ENCODE measurements at places on chromosomes 1 and 21.
A peak's percentile ranks its signal among the peaks of the same experiment; 100 is the strongest.

- no peak for DNase-seq
These were observed 118.8 kb downstream of the SIPA1L2 start for GRCh38 chr1:232511172-232511571.

- DNase-seq = no peak
These were observed 1.3 kb downstream of the GPA33 start for GRCh38 chr1:167088746-167089417.

DNA sequence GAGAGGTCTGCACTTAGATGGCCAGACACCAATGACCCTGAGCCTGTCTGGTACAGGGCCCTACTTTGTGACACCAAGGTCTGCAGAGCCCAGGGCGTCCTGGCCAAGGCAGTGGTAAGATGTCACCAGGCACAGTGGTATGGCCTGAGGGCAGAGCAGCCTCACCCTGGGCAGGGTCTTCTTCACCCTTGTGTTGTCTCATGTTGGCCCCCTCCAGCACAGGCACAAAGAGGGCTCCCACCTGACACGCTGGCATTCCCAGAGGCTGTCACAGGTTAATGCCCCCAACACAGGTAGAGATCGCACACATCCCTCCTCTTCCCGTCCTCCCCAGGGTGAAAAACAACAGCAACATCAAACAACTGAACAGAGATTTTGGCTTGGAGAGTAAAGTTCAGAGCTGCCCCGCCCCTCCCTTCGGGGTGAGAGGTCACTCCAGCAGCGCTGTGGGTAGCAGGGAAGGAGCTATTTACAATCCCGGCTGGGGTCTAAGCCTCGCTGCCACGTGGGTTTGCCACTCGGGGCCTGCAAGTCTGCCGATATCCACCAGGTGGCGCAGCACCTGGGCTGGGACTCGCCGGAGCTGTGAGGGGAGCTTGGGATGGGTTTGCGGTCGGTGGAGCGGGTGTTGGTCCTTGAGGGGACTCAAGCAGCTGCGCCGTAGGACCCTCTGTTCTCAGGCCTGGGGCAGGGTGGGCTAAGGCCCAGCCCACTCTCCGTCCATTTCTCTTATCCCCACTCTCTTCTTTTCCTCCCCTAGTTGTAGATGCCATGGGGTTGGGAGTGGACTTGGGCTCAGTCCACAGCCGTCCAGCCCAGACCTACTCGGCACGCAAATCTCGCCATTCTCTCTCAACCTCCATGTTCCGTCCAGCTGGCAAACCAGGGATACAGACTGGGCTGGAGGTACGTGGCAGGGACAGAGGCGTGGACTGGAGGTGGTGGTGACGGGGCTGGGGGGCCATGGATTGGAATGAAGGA lies 12.7 kb downstream of the EFNA3 start:
- DNase-seq = peak; percentile 85

GRCh38 chr1:60842304-60842703 lies 240.1 kb upstream of the NFIA start:
- no peak for DNase-seq

DNA sequence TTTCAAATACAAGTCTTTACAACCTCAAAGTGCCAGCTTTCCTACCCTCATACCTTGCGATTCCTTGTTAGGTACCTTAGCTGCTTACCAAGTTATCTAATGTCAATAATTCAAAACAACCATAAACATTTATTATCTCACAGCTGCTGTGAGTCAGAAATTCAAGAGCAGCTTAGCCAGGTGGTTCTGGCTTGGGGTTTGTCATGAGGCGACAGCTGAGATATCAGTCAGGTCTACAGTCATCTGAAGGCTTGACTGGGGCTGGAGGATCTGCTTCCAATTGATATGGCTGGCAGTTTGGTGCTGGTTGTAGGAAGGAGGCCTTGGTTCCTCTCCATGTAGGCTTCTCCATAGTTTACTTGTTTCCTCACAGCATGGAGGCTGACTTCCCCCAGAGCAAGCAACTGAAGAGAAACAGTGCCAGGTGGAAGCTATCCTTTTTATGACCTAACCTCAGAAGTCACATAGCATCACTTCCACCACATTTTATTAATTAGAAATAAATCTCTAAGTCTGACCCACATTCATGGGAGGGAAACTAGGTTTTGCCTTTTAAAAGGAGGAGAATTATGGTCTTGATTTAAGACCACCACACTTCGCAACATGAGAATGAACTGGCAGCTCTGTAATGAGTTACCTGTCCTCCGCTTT lies 103.3 kb upstream of the FGGY start:
- DNase-seq = no peak

DNA sequence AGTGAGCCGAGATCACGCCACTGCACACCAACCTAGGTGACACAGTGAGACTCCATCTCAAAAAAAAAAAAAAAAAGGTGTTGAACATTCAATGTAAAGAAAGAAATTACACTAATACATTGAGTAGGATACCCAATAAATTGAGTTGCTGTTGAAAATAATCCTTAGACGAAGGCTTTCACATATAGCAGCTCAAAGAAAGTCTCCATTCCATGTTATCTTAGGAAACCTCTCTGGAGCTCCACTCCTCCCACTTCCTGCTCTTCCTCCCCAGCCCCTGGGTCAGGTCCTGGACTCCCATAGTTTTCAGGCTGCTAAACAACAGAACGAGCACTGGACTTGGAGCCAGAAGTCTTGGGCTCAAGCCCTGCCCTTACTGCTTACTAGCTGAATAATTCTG lies 15.6 kb upstream of the CNR2 start:
- DNase-seq = no peak

- no peak for DNase-seq
These were observed 14.6 kb downstream of the NR5A2 start for GRCh38 chr1:200042119-200042551.

DNA sequence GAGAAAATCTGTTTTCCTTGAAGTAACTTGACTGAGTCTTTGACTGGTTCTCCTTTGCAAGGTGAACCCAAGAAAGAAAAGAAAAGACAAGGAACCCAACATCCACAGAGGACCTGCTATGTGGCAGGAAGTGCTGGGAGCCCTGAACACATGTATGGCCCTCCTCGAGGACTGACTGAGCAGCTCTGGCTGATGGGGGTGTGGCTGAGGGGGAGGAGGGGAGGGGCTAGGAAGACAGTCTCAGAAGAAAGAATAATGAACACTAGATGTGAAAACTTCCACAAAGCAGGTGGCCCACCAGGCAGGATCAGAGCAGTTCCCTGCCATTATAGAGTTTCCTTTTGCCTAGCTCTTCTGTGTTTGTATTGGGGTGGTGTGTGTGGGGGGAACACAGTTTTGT lies 26.1 kb downstream of the NENF start:
- no peak for DNase-seq

DNA sequence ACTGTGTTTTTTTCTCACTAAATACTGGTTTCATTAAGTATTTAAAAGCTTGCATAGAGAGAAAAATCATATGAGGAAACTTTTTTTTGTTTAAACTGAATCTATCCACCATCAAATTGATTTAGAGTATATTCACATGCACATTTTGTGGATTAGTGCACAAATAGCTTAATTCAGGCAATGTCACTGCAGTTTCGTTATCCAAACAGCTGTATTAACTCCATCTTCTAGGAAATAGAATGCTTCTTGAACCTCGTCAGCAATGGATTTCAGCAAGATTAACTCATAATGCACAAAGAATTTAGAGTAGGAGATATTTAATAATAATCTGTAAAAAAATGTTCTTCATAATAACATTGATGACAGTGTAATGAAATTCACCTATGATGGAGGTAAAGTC lies 37.5 kb downstream of the NEXN start:
- DNase-seq = no peak

GRCh38 chr1:96525657-96526557 lies 195.7 kb upstream of the PTBP2 start:
- DNase-seq = no peak

DNA sequence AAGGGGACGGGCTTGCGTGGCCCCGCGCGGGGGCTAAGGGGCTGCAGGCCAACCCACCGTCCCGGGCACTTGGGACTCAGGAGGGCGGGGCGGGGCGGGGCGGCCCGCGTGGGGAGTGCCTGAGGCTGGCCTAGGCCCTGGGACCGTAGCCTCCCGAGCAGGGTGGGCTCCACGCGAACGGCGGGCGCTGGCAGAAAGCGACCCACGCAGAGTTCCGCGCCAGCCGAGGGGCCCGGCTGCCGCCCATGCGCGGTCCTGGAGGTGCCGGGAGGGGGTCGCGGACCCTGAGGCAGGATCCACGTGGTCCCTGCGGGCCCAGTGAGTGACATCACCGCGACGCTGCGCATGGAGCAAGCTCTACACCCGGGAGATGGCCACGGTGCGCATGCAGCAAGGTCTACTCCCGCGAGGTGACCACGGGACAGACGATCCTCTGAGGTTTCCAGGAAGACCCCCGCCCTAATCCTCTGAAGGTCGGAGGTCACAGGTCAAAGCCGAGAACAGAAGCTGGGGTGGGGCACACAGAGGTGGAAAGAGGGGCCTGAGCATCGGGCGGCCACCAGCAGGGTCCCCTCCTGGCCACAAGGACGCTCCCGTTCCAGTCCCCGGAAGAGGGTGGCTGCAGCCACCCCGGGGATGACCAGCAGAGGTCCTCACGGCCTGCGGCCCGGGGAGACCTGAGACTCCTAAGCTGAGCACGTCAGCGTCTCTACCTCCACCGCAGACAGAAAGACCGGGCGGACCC lies 13.5 kb upstream of the SLC19A1 start:
- peak; percentile 85 for DNase-seq

- DNase-seq = no peak
These were observed 148.2 kb upstream of the COL6A1 start for GRCh38 chr21:45833414-45833813.

GRCh38 chr1:209513226-209513625 lies 70.3 kb upstream of the CAMK1G start:
- DNase-seq = no peak

DNA sequence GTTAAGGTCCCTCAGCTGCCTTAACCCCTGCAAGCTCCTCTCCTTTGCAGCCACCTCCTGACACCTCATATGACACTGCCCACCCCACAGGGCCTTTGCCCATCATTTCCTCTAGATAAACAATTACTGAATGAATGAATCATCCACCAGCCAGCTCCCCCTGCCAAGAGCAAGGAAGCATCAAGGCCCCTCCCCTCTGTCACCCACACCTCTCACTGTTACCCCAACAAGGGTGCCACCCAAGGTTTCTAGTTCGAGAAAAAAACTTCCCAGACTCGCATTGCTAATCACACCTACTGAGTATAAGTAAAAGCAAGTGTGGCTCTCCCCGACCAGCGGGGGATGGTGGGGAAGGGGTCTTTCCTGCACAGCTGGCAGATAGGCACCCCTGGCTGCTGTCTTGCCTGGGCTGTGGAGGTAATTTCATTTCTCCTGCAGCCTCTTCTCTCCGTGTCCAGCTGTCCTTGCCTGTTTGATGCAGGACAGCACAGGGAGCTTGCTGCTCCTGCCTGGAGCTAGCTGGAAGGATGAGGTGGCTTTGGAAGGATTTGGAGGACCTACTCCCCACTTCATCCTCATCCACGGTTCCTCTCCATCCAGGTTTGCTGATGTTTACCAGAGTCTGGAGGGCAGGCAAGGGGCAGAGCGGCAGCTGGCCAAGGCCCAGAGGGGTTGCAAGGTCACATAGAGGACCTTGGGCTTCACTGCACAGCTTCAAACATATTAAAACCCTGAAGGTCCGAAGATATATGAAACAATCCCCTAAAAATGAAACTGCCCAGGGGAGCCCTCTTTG lies 33.1 kb upstream of the LBR start:
- DNase-seq = peak; percentile 18

DNA sequence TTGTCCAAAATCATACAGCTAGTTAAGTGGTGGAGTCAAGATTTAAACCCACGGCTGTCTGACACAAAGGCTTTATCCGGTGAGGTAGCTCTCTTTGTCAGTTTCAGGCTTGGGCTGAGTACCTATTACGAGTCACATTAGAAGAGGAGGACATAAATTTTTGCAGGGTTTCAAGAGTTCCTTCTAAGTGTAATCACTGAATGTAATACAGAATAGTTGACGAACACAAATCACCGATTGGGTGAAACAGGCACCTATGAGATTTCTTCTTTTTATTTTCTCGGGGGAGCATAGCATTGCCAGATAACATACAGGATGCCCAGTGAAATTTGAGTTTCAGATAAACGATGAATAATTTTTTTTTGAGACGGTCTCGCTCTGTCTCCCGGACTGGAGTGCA lies 847 bp downstream of the PSMD4 start:
- DNase-seq = no peak

- DNase-seq = no peak
These were observed 38.5 kb upstream of the PGBD5 start for GRCh38 chr1:230464671-230465070.

DNA sequence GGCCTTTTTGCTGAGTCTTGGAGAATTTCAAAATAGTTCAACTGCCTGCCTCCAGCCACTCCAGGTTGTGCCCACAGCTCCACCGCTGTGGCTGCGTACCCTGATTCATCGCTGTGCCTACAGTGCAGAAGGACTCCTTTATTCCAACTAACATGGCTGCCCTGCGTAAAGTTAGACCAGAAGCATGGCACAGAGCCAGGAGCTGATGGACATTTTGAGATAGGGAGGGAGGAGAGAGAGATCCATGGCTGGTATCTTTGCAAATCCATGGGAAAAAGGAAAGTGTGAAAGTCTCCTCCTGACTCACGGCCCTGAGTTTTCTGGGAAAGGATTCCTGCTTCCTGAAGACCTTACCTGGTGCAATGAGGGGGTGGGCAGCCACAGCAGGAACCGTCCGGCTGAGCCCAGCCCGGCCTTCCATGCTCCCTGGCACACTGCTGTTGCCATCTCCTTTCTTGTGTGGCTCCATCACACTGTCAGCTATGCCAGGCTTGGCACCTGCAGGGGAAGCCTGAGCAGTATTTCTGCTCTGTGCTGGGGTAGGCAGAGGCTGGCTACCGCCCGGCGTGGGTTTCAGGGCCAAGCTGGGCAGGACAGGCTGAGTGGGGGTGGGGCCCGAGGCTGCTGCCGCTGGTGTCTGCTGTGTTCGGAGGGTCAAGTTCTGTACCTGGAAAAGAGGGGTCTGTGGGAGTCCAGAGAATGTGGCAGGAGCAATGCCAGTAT lies 46.0 kb upstream of the A3GALT2 start:
- no peak for DNase-seq

DNA sequence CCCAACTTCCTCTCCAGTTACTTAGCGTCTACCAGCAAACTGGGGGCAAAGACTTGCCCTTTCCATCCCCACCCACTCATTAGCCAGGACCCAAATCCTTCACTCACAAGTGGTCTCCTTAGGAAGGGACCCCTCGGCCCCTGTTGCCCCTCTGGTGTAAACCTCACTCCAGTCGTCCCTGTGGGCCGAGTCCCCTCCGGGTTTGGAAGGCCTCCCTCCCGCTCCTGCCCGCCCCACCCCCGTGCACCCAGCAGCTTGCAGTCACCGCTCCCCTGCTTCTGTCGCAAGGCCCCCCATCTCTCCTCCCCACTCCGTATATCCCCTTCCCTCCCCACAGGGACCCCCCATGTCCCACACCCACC lies 1.2 kb downstream of the EFHD2 start:
- DNase-seq = no peak

GRCh38 chr1:174158767-174159251 lies 511 bp upstream of the RABGAP1L start:
- no peak for DNase-seq

DNA sequence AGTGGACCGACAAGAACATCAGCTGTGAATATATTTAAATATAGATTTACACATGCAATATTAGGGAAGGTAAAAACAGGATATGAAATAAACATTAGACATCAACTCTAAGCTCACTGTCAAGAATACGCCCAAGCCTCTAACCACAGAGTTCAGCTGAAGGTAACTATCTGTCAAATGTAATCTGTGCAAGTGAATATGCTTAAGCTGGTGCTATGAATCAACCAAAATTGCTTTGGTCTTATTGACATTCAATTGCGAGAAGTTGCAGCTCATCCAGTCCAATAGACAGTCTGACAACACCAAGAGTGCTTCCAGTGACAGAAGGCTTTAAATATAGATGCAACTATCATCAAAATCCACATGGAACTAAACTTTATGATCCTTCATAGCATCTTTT lies 32.3 kb downstream of the USH2A start:
- DNase-seq = no peak

- DNase-seq = no peak
These were observed 68.4 kb upstream of the ATP5PO start for GRCh38 chr21:33984021-33984481.
